Stimulated activated CD4-positive, alpha-beta T cell treated with anti-CD3 and anti-CD28 coated beads, Interleukin-4, amount 100 ng/mL, for 48 hours (primary cell): ENCODE measurements at places on chromosomes 3 and 15.
A peak's percentile ranks its signal among the peaks of the same experiment; 100 is the strongest.

- no peak for DNase-seq
Measured at GRCh38 chr3:32626631-32627030, 56.0 kb upstream of the DYNC1LI1 start.

DNA sequence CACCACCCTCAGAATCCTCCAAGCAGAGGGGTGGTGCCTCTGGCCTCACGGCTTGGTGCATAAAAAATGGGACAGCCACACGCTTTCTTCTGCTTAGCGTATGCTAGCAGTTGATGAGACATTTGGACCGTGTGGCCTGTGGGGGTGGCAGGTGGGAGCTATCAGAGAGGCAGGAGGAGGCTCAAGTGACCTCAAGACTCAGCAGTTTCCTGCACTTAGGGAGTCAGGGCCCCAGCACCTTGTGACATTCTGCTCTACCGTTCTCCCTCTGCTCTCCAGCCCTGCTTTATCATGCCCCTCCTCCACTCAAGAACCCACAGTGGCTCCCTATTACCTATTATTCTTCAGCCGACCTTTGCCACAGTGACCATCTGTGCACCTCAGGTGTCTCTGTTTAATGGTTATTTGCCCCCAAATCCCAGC, 41.0 kb upstream of the CGNL1 start:
- no peak for DNase-seq

DNA sequence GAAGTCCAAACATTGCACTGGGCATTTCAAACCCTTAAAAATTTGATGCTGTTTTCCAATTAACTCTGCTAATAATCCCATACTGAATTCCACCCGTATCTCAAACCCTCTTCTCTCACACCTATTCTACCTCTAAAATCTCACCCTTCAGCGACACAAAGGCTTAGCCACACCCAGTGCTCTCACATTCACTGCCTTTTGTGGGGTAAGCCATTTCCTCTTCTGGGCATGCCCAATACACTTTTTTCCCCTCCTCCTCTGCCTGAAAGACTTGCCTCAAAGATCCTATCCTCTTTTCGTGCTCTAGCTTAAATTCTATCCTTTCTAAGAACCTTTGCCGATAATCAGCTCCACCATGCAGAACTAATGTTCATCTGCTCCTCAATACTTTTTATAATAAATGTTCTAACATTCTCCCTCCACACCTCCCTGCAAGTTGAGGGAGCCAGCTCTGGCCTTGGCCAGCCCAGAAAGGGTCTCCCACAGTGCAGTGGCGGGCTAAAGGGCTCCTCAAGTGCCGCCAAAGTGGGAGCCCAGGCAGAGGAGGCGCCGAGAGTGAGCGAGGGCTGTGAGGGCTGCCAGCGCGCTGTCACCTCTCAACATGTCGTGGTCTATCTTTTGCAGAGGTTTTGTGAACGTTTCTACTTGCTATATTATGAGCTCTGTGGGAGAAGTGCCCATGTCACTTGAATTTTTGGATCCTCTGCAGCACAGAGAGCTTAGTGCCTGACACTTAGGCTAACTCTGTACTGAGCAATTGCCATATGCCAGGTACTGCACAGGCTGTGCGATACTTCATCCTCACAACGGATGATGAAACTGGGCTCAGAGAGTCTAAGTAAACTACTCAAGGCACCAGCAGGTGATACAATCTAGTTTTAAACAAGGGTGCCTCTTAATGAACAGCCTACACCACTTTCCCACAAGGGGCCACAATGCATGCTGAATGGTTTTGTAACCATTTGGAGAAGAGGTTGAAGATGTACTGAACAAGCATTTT, 53.6 kb upstream of the BCL6 start:
- no peak for DNase-seq

GRCh38 chr3:97815149-97815917, 6.5 kb upstream of the CRYBG3 start:
- no peak for DNase-seq

DNA sequence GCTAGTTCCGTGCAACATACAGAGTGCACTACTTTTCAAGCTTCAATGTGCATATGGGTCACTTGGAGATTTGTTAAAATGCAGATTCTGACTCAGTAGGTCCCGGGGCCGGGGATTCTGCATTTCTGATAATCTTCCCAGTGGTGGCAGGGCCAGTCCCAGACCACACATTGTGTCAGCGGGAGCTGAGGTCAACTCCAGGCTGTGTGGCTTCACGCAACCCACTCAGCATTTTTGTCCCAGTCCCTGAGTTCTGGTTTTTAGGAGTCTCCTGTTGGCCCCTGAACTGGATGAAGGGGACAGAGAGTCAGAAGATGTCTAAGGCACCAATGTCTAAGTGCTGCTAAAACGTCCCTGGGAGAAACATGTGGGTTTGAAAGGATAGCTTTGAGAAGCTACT, 26.1 kb upstream of the CCDC174 start:
- DNase-seq, result no peak

- DNase-seq, result no peak
Measured at GRCh38 chr3:30282154-30282696, 324.2 kb upstream of the TGFBR2 start.

- no peak for DNase-seq
Measured at GRCh38 chr3:11522398-11522715, 121.4 kb downstream of the VGLL4 start.

GRCh38 chr15:29133321-29133720, 136.3 kb downstream of the NSMCE3 start:
- no peak for DNase-seq

DNA sequence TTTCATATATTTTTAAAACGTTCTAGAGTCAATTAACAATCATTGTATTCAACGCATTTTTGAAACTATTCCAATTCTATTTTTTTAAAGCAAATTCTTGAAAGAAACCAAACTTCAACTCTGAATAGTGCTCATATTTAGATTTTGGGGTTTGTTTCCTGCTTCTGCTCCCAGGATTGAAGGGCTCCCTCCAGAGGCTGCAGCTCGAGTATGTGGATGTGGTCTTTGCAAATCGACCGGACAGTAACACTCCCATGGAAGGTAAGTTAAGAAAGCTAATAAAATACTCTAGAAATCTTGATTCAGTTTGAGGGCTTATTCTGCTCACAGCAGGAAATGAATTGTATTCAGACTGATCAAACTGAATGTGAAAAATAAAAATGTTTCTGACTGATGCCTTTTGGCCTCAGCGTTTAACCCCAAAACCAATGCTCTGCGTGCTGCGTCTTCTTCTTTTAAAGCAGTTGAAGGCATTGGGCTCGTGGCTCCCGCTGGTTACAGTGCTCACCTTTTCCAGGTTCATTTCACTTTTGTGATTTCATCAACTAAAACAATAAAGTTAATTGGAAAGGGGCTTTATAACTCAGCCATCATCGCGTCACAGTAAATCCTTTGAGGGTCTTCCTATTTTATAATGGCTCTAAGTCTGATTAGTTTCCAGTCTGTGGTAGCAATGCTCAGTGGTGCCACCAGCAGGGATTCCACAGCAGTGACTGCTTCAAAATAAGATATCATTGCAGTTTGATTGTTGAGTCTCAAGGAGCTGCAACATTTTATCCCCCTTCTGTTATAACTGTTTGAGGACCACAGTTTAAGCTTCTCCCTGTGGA, 80.1 kb downstream of the SSR3 start:
- DNase-seq, result no peak

DNA sequence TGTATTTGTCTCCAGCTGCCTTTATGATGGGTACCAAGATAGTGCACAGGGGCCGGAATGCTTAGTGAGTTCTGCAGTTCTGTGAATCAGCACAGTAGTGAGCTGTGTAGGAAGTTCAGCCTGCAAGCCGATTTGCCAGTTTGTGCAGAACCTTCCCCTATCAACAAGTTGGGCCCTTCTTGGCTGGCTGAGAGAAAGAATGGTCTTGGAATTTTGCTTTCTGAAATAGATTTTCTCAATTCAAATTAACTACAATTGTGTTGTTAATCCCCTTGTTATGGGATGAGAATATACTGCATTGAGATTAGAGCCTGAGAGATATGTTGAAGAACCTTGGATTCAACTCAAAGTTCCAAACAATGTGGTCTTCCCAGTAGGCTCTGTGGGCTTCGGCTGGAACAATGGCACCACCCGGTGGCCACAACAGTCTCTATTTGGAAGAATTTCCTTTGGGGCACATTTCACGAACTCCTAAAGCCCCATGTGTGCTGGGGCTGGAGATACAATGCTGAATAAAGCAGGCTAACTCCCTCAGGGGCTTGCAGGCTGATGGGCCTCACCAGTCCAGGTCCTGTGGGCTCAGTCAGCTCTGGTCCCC, 59.1 kb downstream of the TRIM42 start:
- DNase-seq, result no peak

DNA sequence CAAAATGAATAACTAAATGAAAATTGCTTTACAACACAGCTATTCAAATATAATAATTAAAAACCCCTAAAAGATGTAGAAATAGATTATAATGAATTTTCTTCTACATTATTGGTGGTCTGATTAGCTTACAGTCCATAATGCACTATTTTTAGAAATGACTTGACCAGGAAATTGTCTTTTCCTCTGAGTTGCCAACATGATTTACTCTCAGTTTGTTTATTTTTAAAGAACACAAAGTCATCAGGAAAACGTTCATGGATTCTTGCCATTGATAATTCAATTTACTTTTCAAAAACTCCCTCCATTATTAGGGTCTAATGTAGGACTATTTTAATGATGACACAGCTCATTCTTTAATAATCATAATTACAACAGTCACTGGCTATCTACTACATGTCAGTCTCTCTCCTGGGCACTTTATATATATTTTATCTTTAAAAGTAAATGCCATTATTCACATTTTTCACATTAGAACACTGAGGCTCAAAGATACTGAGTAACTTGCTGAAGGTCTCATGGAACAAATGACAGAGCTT, 1.1 kb downstream of the TM4SF18 start:
- DNase-seq, result no peak

DNA sequence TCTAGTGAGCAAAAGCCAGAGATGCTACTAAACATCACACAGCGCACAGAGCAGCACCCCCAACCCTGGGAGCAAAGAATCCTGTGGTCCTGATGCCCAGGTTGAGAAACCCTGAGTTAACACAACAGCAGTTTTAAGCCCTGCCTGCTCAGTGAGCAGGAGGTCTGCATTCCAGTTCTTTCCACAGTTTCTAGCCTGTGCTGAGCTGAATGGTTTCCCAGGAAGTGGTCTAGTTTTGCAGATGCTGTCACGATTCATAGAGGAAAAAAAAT, 171.1 kb upstream of the PROK2 start:
- DNase-seq, result no peak

GRCh38 chr3:37793889-37794591, 67.6 kb upstream of the CTDSPL start:
- DNase-seq, result no peak

DNA sequence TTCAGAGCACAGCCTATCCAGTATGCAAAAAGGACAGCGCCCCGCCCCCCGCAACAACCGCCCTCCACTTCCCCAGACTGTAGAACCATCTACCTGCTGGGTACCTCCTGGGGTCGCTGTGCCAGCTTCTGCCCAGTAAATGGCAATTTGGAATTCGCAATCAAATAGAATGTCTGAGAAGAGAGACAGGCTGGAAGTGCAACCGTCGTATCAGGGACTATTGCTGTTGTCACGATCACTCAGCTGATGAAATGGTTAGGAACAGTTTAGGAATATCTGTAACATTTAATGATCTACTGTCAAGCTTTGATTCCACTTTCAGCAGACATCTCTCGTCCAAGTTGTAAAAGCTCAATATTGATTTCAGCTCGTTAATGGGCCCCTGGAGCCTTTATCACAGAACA, 13.3 kb upstream of the PARL start:
- DNase-seq, result no peak

DNA sequence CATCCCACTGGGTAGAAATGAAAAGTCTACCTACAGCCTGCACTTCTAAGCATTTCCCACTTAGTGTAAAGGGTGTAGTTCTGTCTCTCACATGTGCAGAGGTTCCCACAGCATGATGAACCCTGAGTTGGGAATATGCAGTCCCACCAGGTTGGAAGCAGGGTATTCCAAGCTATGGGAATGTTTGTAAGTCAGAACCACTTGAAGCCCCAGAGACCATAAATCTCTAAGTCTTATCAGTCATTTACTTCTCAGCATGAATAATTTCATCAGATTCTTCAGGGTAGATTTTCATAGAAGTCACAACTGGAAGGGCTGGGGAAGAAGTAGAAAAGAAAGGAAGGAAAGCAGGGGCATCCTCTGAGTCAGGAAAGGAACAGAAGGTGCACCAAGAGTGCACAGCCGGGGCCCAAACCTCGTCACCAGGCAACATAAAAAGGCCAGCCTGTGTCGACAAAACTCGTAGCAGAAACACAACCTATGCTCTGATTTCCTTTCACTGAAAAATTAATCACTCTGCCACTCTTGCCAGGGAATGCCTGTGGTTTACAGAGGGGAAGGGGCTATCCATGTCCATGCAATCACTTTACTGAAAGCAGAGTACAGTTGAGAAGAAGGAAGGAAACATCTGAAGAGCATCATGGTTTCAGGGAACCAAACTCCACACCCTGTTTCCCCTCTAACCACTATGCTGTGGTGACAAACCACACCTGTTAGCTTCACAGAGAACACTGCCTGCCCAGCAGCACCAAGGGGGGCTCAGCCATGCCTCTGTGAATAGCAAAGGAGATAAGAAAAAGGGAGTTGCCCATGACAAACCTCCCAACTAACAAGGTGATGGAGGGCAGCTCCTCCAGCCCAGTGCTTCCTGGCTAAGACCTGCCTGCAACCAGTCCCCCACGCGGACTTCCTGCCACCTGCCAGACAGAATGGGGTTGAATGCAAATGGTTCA, 40.5 kb downstream of the SH3BP5 start:
- DNase-seq, result no peak

- peak; percentile 27 for DNase-seq
Measured at GRCh38 chr15:82647045-82647834, at the start of gene CPEB1. Gene CPEB1 (minus strand): TSS chr15:82647363. CDS start chr15:82628459, 18,904 bp downstream.

GRCh38 chr15:90376789-90377188, 11.3 kb upstream of the IQGAP1 start:
- DNase-seq, result peak; percentile 18

DNA sequence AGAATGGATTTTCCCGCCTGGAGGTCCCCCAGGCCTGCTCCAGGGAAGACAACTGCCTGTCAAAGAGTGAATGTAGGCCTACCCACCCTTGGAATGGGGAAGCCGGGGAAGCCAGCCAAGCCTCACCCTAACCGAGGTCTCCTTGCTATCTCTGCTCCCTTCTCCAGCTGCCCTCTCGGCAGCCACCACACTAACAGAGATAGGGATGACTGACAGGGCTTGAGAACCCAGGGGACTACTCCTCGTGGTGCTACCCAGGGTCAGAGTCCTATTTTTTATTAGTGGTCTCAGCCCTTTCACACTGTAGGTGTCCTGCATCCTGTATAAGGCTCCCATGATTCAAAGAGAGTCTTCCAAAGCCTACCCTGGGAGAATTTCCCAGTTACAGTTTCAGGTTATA, 160.6 kb upstream of the CHRM5 start:
- no peak for DNase-seq

- DNase-seq, result no peak
Measured at GRCh38 chr15:70589221-70589620, 174.1 kb downstream of the UACA start.

DNA sequence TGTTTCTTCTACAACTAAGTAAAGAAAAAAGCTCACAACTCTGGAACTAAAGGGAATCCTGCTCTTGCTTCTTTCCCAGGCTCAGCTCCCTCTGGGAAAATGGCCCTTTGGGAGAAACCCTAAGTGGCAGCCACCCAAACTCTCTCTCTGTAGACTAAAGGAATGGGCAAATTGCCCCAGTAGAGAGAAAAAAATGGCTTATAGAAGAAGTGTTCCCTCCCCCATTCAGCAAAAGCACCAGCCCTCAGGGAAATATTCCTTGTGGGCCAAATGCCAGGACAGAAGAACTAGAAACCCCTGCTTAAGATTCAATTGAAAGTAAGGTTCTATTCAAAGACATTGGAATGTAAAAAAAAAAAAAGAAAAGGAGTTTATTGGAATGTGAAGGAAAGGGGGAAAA, 603.7 kb upstream of the ALCAM start:
- DNase-seq, result no peak
